Effector CD4-positive, alpha-beta T cell (primary cell): ENCODE measurements at places on chromosomes 2 and 18.
A peak's percentile ranks its signal among the peaks of the same experiment; 100 is the strongest.

- DNase-seq, result no peak
Measured at GRCh38 chr2:168436840-168437239, 19.2 kb upstream of the CERS6 start.

- DNase-seq, result no peak
Measured at GRCh38 chr2:208479342-208479741, 72.8 kb downstream of the PTH2R start.

- no peak for DNase-seq
Measured at GRCh38 chr2:195471807-195472206, 185.2 kb upstream of the SLC39A10 start.

DNA sequence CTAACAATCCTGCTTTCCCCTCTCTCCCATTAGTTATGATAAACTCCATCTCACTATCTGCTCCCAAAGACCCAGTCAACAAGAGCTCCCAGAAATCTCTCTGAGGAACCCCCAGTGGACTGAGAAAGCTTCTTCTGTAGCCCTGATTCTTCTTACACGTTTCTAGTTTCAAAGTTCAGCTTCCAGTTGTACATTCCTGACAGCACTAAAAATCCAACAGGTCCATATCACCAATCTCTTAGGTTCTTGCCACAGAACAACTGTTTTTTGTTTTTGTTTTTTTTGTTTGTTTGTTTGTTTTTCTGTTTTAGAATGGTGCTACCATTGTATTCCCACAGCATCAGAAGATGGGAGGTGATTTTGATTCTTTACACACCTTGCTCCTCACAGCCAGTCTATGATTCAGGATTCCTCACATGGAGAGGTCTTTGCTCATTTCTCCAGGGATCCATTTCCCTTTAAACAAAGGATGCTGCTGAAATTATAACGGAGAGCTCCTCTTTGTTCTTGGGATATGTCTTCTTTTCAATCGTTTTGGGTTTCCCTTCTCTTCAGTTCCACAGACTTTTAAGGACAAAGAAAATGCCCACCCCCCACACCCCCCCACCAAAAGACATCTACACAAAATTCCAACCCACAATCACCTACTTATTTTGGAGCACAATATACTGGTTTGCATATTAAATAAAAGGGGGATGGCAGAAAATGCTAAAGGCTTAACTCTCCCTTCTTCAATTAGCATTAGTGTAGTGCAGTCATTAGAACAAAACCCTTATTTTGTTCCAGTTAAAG, 56.0 kb upstream of the COBLL1 start:
- DNase-seq, result no peak

- no peak for DNase-seq
Measured at GRCh38 chr18:38077229-38077628, 511.6 kb upstream of the CELF4 start.

- DNase-seq, result no peak
Measured at GRCh38 chr2:205464681-205465080, 217.6 kb upstream of the NRP2 start.

DNA sequence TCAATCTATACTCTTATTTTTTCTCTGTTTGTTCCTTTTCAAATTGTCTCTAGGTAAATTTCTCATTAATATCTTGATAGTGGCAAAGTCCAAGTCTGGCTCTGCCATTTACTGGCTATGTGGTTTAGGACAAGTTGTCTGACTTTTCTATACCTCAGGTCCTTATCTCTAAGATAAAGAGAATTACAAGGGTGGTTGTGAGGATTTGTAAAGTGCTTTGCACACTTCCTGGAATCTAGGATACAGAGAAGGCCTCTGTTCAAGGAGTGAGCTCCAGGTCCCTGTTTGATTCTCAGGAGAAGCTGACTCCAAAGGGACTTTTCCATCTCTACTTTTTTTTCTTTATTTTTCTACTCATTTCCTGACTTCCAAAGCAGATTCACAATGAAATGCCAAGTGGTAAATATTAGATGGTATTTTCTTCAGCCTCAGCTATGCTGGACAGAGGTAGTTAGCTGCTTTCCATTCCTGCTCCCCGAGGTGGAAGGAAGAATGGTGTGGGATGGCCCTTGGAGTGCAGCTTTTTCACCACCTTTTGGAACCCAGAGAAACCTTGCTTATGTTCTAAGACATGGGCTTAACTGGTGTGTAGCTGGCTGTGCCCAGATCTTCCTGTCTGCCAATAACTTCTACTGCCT, 90.5 kb downstream of the GALNT1 start:
- no peak for DNase-seq

GRCh38 chr18:23113576-23113975, 21.7 kb upstream of the CABLES1 start:
- no peak for DNase-seq

GRCh38 chr2:12271589-12271984, 445.1 kb upstream of the TRIB2 start:
- no peak for DNase-seq

- DNase-seq, result peak; percentile 69
Measured at GRCh38 chr2:73979021-73979420, 5.7 kb upstream of the TET3 start.

DNA sequence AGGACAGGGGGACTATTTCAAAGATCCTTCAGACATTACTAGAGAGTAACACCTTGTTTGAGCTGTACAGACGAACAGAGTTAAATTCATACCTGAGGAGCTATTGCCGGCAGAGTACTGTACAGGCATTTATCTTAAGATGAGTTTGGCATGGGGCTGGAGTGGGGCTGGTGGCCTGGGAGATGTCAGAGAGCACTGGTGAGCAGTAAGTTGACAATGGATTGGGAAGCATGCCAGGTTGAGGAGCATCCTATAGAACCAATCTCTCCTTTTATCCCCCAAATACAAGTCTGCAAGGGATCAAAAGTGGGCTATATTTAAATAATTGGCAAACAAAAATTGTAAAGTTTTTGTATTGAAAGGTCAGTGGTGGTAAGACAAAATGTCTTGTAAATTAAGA, 58.6 kb downstream of the ADCYAP1 start:
- no peak for DNase-seq

GRCh38 chr2:156379071-156379470, 46.5 kb upstream of the NR4A2 start:
- DNase-seq, result no peak

DNA sequence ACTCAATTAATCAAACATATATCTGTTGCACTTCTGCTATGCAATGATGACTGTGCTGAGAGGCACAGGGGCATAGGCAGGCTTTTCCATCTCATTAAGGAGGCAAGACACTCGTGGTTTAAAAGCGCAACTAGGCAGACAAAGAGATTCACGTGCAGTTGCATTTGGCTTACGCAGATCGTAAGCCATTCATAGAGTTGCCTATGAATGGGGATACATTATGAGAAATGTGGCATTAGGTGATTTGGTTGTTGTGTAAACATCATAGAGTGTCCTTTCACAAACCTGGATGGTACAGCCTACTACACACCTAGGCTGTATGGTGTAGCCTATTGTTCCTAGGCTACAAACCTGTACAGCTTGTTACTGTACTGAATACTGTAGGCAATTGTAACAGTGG, 284.7 kb downstream of the DCC start:
- DNase-seq, result no peak

DNA sequence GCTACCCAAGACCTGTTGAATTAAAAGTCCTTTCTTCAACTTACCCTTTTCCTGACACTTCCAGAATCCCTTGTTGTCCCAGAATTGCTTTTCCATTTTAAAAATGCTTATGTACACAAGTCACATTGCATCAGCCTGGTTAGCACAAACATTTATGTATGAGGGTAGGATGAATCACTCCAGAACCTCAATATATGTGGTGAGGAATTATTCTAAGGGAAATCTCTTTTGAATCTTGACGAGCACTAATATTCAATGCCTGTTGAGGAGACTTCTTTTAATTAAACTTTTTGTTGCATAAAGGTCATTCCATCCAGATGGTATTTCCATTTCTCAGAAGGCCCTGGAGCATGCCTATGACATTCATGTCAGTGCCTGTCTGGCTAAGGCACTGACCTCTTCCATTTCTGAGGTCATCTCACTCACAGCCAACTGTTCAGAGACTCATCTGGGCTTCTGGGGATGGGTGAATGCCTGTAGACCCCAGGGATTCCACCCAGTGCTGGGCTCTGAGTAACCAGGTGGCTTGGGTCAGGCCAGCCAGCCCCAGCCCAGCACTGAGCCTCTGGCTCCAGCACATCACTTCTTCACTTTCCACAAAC, 28.2 kb downstream of the ACMSD start:
- DNase-seq, result no peak

GRCh38 chr2:199316851-199317250, 140.9 kb downstream of the SATB2 start:
- no peak for DNase-seq

DNA sequence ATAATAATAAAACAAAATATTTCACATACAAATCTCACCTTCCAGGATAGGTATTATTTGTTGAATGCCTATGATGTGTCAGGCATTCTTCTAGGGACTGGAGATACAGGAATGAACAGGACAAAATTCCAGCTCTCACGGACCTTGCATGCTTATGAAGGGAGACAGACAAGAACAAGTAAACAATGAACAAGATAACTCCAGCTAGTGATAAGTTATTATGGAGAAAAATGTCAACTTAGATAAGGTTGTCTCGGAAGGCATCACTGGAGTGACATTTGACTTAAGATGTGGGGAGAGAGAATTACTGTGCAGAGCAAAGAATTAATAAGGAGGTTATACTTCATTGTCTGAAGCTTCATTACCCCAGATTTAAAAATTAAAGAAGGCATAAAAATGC, 836.7 kb downstream of the SOCS6 start:
- no peak for DNase-seq

DNA sequence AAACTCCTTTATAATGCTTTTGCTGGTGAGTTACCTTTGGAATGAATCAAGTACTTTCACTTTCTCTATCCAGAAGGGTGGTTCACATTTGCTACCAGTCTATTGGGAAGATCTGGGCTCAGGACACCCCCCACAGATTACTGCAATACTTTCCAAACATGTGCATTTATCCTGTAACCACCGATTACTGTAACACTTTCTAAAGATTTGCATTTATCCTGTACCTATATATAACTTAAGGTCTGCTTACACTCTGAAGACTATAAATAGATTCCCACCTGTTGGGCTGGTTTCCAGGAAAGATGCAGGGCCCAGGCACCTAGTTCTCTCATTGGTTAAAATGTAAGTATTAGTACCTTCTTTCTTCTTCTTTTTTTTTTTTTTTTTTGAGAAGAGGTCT, 113.0 kb upstream of the NEDD4L start:
- no peak for DNase-seq

DNA sequence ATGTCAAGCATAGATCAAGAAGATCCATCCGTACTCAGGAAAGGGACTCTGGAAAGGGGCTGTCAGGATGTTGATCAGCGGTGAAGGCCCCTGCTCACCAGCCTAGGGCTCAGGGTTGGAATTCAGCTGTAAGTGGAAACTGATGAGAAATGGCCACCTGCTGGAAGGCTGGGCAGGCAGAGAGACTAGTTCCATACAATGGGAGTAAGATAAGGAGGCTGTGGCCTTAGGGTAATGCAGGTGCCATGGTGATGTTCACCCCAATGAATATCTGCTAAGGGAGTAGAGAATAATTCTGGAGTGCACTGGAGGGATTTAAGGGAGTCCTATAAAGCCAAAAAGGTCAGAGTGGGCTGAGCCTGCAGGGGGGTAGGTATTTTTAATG, 256.6 kb downstream of the CYRIA start:
- no peak for DNase-seq

DNA sequence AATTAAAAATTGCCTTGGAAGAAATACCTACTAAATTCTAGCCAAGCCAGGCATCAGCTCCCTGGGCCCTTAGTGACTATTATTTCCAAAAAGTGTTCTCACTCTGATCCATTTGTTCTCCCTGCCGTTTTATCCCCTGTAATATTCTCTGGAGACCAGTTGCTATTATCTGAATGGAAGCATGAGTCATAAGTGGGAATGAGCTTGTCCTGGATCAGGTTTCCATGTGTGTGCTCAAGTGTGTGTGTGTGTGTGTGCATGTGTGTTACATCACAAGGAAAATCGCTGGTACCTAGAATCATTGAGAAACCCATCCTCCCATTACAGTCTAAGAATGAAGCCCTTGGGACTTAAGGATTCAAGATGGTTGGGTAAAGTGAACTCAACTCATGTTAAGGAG, 130.3 kb upstream of the CXCR4 start:
- no peak for DNase-seq
